ENCODE measurements at places on chromosomes 3 and 15. TPM values are rescaled to one million over a fixed set of nuclear protein-coding genes. Genes with fewer than 3 reads are reported as not detected.

- DNase-seq: no peak
Observed at GRCh38 chr3:57900786-57901185, 107.4 kb upstream of the FLNB start.

- peak; percentile 9 for DNase-seq
Observed at GRCh38 chr3:112096176-112096575, 10.0 kb downstream of the C3orf52 start.

DNA sequence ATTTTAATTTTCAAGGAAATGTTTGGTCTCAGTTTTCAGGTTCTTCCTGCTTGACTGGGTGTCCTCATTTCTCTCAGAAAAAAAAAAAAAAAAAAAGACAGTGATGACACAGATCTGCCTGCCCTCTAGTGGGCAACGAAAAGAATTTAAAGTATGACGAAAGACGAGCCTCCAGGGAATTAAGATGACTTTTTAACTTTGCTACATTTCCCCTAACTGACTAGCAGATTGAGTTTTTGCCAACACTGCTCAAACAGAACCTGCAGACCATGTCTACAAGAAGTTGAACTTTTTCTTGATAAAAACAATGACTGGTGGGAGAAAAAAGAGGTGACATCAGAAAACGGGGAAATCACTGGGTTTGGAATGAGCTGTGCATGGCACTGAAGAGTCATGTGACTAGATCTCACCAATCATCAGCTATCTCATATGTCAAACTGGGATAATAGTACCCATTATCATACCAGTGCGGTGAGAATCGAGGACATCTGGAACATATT is 40.8 kb downstream of the EOMES start:
- DNase-seq: peak; percentile 96

GRCh38 chr15:40081691-40082194 is 26.9 kb downstream of the BMF start:
- peak; percentile 59 for DNase-seq

MELTF gene
- 20.8 TPM for total RNA-seq

DNA sequence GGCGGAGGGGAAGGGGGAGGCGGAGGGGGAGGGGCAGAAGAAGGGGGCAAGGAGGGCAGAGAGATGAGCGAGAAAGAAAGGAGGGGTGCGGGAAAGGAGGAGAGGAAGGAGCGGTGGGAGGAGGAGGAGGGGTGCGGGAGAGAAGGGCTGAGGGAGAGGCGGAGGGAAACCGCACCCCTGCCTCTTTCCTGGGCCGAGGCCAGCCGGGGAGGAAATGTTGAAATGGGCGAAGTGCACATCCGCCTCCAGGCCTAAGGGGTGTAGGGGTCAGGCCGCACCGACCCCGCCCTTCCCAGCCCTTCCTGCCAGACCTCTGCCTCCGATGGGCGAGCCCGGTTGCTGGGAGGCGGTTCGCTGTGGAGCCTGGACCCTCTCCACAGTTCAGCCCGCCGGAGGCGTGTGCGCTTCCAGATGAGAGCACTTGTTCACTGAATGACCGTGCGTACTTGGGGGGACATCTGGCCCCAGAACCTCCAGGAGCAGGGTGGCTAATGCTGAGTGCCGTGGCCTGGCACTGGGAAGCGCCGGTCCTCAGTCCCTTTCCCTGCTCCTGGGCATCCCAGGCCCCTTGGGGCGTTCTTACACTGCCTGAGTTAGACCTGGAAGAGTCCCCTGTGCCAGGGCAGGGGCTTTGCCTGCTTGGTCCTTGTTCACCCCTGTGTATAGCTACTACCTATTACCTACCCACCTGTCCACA is 110.3 kb upstream of the KLF13 start:
- peak; percentile 64 for DNase-seq

Measured in fibroblast of the aortic adventitia (primary cell).